T47D (cell line): ENCODE measurements at places on chromosomes 6 and 20.
A peak's percentile ranks its signal among the peaks of the same experiment; 100 is the strongest.

- DNase-seq = no peak
Measured at GRCh38 chr20:5928836-5929715, 21.3 kb downstream of the TRMT6 start.

GRCh38 chr6:133160536-133160935 lies 80.6 kb upstream of the EYA4 start:
- no peak for DNase-seq

GRCh38 chr20:23116311-23117089 lies 30.4 kb upstream of the CD93 start:
- DNase-seq = no peak

DNA sequence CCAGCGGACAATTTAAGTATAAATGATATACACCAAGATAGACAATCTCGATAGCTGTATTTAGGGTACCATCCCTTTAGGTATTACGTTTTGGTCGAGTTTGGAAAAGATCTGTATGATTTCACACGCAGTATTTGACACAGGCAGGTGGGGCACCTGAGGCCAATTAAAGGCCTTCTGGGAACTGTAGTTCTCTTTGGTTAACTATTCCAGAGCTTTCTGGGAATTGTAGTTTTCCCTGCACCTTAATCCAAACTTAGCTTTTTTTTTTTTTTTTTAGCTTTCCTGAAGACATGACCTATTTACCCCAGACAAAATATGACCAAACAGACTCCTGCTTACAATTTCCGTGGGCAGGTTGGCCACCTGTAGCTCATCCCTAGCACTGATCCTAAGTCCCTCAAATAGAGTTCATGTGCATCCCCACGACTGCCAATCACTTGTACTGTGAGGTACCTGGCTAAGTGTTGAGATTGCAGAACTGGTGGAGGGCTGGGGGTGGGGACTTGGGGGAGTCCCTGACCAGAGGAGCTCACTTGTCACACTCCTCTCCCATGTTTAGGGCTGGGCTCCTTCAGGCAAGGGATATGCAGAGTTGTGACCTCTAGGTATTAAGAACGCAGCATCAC lies 999 bp upstream of the EHMT2 start:
- peak; percentile 68 for DNase-seq

DNA sequence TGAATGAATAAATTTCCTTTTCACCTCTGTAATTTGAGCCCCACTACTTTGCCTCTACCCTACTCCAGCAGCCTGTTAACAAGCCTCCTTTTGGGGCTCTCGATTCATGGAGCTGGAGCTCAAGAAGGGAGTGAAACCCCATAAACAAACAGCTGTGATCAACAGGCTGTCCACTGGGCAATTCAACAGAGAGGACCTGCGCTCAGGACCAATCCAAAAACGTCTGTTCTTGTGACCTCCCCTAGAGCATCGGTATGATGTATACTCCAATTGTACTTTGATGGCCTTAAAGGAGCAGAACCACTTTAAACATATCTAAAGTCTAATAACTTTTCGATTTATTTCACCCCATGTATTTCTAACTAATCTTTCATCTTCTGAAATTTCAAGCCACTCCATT lies 37.4 kb downstream of the HIVEP2 start:
- DNase-seq = no peak

- no peak for DNase-seq
Measured at GRCh38 chr6:44073612-44074438, 53.4 kb downstream of the MRPL14 start.
